Amniotic stem cell (primary cell): ENCODE measurements at places on chromosomes 7 and 10.

DNA sequence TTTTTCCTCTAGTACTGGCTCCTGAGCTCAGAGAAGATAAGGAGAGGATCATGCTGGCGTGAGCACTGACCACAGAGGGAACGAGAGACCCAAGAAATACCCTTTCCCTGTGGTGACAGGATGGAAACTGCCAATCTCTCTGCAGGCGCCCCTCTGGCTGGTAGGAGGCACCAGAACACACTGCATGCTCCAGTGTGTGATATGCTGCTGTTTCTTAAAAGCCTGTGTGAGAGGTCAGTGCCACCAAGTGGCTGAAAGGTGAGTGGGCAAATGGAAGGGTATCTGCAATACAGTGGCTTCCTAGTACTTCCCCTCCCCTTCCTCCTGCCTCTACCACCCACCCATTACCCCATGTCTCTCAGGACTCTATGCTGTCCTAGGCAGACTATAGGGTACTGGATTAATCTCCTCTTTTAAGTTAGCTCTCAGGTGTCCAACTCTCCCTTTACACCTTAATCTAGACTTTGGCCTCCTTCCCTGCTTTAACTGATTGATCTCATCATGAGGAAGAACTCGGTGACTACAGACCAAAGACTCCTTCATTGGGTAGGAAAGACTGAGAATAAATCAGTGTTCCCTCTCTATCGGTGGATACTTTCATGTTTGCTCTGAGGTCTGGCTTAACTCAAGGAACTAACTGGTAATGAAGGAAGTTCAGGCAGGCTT lies 283.6 kb downstream of the ADRA2A start:
- no peak for DNase-seq

- no peak for DNase-seq
These were observed 80.0 kb upstream of the NPVF start for GRCh38 chr7:25308246-25308645.

- DNase-seq, result no peak
These were observed 34.1 kb downstream of the LHPP start for GRCh38 chr10:124495725-124496124.

GRCh38 chr7:65953890-65954450 lies 28.0 kb downstream of the GUSB start:
- DNase-seq, result no peak

DNA sequence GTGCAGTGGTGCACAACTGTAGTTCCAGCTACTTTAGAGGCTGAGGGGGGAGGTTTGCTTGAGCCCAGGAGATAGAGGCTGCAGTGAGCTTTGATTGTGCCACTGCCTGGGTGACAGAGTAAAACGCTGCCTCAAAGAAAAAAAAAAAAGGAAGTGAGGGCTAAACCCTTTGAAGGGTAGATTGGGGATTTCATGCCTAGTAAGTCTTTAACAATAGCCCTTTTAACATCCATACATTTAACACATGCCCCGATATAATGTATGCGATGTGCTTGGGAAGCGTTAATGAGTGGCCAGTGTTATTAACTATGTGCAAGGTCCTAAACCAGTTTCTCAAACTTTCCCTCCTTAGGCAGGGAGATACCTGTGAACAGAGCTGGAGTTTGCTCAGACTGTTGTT lies 229.2 kb upstream of the HPS1 start:
- DNase-seq, result no peak

GRCh38 chr7:37960483-37960882 lies 40.0 kb downstream of the EPDR1 start:
- no peak for DNase-seq

DNA sequence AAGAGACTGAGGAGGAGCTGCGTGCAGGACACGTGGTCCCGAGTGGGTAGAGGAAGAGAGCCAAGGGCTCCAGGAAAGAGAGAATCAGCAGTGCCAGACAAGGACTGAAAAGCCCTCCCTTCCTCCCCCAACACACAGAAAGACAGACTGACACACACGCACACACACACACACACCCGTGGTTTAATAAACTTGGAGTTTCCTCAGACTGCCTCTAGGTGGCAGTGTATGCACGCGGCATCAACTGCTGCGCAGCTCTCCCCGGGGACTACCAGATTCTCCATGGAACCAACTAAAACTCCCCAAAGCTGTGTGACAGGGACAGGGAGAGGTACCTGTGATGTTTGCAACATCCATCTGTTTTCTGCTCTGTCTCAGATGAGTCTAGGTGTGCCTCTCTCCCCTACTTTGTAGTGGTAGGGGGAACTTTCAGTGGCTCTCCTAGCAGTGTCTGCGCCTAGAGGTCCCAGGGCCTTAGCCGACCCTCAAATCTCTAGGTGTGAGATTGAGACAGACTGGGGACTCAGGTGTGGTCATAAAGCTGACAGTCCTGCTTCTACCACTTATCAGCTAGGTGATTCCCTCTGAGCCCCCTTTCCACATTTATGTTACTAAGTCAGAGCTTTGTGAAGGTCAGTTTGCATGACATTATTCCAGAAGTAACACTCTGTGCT lies 9.3 kb upstream of the TSPAN14 start:
- peak; percentile 46 for DNase-seq

DNA sequence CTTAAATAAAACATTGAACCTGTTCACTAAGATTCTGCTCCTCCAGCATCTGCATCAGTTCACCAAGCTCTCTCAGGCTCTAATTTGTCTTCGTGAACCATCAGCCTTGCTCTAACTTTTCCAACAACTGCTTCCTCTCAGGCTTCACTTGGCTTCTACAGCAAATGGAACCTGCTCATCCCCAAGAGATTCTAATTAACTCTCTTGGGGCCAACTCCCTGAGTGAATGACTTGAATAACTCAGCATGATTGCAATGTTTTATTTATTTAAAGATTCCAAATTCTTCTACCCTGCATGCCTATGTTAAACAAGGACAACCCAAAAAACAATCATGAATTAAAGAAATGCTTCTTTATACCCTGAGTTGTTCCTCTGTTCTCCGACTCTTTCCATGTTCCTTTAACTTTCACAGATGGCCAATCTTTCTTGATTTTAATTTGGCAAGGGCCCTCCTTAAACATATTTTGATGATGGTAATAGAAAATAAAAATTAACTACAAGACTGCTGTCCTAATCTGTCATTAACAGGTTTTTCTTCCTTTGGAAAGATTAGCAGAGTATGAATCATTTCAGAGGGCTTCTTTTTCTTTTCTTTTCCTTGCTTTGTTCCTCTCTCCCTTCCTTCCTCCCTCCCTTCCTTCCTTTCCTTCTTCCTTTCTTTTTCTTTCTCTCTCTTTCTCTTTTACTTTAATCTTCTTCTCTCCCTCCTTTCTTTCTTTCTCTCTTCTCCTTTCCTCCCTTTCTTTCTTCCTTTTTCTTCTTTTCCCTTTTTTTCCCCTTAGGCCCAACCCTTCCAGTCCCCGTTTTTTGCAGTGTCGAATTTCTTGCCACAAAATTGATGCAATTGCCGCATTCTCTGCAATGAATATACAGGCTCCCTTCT lies 195.0 kb upstream of the RHOBTB1 start:
- DNase-seq, result no peak

DNA sequence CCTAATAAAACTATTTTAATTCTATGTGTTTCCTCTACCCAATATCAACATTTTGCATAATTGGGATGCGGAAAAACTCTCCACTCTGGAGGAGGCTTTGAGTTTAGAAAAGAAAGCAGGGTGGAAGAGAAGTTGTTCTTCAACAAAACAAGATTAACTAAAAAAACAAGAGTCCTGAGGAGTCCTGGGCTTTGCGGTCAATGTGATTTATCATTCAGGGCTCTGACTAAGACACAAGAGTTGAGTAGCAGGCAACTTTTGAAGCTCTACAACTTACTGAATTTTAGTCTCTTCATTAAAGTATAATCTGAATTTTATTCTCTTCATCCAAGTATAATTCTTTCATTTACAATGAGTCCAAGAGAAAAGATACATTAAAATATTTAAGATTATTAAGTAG lies 18.3 kb upstream of the TMEM26 start:
- no peak for DNase-seq

DNA sequence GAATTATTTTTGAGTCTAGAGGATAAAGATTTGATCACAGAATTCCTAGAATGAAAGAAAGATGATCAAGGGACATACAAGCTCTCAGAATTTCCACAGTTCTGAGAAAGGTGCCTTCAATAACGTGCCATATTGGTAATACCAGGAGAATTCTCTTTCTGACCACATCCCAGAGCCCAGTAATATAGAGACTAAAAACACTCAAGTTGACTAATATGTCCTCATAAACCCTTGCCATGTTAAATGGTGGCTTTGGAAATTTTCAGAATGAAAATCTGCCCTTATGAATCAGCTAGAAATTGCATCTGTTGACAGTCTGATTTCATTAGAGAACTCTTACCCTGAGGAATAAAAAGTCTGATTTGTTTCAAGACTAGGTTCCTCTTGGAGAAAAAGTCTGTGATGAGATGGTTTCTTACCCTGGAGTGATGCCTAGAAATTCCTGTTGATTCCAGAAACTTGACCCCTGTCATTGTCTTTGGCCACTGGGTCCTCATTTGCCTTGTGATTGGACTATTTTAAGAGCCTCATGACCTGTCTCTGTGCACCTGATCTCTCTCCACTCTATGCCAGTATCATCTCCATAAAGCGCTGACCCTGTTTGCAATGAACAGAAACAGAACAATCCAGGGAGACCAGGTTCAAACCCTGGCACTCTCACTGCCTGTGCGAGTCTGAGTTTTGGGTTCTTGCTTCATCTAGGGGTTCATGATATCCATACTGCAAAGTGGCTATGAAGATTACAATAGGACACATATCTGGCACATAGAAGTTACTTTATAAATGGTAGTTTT lies 3.3 kb downstream of the IL2RA start:
- no peak for DNase-seq

DNA sequence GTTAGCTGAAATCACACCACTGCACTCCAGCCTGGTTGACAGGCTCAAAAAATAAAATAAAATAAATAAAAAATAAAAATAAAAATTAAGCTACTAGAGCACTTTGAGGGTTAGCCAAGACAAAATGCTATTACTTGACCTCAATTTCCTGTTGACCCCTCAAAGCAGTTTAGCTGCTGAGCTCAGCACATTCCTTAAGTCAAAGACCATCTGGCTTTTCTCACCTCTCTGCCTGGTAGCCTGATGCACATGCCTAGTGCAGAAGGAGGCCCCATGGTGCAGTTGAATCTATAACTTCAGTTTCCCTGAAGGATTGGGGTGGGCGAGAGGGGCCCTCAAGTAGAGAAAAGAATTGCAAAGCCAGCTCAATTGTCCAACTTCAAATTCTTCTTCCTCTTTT lies 211.1 kb upstream of the GALNT17 start:
- DNase-seq, result no peak

DNA sequence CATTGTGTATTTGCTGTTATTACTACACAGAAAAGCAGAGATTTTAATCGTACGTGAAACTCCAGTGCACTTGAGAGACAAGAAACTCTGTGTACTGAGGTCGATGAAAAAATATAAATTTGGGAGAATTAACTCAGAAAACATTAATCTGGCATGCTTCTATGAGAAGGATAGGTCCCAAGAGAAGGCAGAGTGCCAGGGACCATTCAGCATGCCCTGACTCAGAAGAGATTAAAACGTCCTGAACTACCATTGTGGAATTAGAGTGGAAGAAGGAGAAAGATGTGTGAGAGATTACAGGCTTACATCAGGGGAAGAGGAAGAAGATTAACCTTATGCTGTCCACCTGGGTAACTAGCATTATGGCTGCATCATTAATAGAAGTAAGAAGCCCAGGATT lies 72.4 kb downstream of the REEP3 start:
- DNase-seq, result no peak

- no peak for DNase-seq
These were observed 8.7 kb upstream of the BHLHA15 start for GRCh38 chr7:98202367-98203195.

DNA sequence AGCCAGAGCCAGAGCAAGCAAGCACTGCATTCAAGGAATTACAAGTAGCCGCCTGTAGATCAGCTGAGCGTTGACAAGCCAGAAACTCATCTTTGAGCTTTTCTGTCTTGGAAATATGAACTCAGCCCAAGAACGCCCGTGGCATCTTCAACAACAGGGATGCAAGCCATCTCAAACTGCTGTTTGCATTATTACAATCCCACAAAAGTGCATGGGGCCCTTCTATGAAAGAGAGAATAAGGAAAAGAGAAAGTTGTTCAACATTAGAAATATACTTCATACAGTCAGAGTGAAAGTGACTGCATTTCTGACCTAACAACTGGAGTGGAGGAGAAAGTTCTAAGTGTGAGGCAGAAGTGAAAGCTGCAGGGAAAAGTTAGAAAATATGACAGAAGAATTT lies 6.5 kb downstream of the SGCE start:
- DNase-seq, result no peak

- no peak for DNase-seq
These were observed 43.6 kb downstream of the MDH2 start for GRCh38 chr7:76091506-76091905.

GRCh38 chr10:23459308-23459939 lies 20.5 kb downstream of the OTUD1 start:
- no peak for DNase-seq

DNA sequence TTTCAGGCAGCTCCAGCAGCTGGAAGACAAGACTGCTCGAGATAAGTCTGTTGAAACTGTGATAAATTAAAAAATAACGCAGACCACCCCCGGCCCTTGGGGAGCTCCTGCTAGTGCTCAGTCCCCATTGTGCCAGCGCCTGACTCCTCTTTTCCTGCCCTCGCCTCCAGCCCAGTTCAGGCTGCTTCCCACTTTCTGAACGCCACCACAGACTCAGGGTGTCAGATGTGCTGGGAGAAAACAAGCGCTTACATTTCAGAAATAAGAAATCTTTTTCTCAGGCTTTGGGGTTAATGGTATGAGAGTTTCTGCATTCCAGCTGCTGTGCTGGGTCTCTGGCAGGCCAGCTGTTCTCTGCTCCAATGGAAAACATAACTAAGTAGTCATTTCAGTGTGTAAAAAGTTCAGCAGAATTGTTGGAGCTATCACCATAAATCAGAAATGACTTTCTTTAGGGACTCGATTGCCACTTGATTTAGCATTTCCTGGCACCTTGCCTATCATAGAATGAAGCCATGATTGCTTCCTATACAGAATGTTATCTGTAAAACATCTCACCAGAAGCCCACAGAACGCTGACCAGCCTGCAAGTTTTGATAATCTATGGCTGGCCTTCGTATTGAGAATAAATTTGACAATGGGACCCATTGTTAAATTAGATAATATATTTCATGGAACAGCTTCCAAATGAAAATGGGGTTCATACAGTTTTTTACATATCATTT lies 257.0 kb upstream of the ZNF32 start:
- DNase-seq, result no peak

GRCh38 chr7:131532570-131533091 lies 23.8 kb downstream of the PODXL start:
- no peak for DNase-seq
